ENCODE measurements at places on chromosomes 6 and 20.

GRCh38 chr6:33433001-33433543, 13.2 kb downstream of the SYNGAP1 start:
- DNase-seq = no peak

DNA sequence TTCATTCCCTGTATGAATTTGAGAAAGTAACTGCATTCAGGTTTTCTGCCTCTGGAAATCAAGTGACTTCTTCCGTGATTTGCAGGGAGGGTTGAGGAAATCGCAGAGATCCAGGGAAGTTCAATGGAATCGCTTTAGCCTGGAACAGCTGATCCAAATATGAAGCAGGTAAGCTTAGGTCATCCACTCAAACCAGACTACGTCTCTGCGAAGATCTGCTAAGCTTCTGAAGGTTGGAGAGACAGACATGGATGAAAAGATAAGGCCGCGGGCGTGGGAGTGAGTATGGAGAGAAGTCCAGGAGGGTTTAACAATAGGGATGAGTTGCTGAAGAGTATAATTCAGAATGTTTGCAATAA, 34.2 kb upstream of the BTN3A2 start:
- no peak for DNase-seq

DNA sequence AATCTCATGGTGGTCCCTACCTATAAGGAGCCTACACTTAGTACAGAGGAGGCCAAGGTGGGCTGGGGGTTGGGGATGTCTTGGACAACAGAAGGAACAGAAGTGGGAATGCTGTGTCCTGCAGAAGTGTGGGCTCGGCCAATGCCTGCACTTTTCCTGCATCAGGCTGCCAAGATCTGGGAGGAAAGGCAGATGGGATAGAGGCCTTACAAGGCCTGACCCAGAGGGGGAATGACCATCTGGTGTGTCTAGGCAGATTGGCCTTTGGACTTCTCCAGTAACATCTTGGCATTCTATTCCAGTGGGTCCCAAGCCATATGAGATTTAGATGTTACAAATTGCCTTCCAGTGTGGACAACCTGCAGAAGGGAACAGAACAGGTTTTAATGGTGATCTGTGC, 124.7 kb upstream of the GPR6 start:
- DNase-seq = no peak

GRCh38 chr6:1170794-1171193, 141.1 kb upstream of the FOXQ1 start:
- no peak for DNase-seq

GRCh38 chr20:41600926-41601631, 17.1 kb downstream of the CHD6 start:
- DNase-seq = no peak

DNA sequence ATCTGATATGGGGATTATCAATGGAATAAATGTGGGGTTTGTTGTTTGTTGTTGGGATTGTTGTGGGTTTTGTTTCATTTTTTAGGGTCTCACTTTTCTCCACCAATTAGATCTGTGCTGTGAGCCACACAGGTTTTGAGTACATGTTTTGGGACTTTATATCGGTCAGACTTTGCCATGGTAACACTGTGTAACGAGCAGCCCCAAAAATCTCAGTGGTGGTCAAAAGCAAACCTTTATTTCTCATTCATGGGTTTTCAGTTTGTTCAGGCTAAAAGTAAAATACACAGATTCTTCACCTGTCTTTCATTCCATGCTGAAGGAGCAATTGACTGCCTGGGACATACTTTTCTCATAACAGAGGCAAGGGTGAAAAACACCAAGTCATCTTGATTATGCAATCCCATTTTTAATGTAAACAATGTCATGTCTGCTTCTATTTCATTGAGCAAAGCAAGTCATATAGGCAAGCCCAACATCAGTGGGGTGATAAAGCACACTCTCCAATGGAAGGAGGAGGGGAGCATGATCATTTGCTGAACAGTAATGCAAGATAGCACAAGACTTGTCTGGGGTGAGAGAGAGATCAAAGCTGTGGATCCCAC, 101.1 kb upstream of the PLCB4 start:
- DNase-seq = no peak

DNA sequence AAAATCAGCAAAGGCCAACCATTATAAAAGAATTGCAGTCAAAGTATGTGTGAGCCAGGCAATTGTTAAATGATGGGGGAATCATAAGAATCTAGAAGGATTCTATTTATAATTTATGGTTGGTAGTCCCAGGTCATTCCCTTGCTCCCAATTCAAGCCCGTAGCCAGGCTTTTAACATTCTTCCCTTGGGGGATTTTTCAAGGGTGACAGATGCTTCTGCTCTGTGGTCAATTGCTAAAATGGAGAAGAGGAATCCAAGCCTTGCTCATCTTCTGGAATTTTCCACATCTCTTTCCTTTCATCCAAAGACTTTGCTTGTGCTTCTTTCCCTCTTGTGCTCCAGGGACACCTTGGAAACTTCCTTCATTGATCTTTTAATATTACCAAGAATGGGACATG, 18.0 kb upstream of the BCAS1 start:
- DNase-seq = no peak

DNA sequence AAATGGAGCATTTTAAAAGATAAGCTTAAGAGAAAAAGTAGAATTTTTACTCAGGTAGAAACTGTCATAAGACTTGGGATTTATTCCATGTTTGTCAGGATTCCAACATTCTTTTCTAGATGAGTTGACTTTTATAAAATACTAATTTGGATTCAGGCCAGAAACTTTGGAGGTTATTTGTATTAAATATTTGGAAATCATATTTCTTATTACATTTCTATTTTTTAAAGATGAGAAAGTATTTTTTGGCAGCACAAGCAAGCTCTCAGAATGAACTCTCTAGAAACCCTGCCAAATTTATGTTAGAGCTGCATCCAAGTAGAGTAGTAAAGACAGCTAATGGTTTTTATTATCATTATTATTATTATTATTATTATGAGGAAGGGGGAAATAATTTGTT, 1014.9 kb upstream of the GJE1 start:
- DNase-seq = no peak

DNA sequence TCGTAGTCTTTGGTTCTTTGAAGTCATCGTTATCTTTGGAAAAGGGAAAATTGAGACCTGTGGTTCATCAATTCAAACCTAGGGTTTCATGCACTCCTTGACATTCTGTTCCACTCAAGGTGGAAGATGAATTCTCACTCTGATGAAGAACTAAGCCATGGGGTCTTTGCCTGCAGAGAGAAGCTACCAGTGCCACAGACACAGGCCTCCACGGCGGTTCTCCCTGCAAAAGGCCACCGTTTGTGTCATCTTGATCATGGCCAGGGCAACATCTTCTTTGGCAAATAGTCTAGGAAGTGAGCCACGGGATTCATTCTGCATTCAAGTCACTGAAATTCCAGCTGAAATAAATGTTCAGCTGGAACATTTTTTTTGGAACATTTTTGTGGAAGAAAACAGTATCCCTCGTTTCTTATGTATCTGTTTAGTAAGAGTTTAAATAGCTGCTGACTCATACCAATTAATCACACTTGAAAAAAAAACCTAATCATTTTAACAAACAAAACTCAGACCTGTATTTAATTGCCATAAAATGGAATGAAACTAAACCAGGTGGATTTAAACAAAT, 206.0 kb upstream of the FOXQ1 start:
- no peak for DNase-seq

DNA sequence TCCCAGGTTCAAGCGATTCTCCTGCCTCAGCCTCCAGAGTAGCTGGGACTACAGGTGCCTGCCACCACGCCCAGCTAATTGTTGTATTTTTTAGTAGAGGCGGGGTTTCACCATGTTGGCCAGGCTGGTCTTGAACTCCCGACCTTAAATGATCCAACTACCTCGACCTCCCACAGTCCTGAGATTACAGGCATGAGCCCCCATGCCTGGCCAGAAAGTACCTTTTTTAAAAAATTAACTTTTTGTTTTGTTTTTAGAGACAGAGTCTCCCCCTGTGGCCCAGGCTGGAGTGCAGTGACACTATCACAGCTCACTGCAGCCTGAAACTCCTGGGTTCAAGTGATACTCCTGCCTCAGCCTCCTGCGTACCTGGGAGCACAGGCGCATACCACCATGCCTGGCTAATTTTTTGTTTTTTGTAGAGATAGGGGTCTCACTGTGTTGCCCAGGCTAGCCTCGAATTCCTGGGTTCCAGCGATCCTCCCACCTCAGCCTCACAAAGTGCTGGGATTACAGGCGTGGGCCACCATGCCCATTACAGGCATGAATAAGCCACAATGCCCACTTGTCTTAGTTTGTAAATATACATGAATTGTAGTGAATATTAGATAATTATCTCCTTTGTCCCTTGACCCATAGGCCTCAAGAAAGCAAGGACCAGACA, 17.4 kb upstream of the EEF1A1 start:
- DNase-seq = no peak

DNA sequence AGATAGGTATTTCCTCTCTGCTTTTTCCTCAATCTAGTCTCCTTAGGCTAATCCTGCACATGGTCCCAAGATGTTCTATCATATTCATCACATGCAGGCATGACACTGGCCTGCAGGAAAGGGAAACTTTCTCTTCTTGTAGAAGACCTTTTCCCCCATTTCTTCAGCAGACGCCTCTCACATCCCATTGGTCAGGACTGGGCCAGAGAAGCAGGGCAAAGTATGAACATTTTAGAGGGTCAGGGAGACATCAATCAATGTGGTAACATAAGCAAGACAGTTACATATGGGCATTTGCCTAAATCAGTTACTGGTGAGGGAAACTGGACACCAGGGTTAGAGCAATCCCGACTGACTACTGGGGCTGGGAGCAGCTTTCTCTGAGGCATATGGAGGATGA, 90.1 kb downstream of the CRYBG1 start:
- no peak for DNase-seq

GRCh38 chr6:33410711-33411631, at the start of gene PHF1:
Gene PHF1, plus strand, starts transcription at chr6:33411014. Its CDS starts 1,250 bp downstream, at chr6:33412264.
- no peak for DNase-seq

DNA sequence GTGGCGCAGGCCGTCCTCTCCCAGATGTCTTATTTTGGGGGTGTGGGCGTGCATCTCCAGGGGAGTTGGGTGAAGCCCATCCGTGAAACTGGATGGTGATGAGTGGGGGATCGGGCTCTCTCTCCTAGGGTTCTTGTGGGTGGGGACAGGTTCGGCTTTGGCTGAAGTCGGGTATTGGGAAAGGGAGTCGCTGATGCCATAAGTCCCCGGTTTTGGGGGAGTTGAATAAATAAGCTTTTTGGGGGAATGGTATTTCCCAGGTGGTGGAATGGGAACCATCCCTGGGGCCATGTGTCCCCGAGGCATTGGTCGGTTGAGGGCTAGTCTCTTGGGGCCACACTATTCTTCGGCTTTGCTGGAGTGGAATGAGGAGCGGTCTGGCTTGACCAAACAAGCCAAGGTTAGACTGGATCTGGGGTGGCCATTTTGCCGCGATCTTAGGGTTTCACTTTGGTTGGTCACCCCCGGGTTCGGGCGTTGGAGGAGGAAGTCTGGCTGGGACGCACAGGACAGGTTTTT, 481 bp downstream of the ZNF133 start:
- DNase-seq = no peak

Measured in T-helper 22 cell (primary cell).